ENCODE measurements at places on chromosomes 16 and 17.
A peak's percentile ranks its signal among the peaks of the same experiment; 100 is the strongest.

GRCh38 chr16:57807968-57808528, 5.8 kb upstream of the KIFC3 start:
- peak; percentile 61 for DNase-seq

DNA sequence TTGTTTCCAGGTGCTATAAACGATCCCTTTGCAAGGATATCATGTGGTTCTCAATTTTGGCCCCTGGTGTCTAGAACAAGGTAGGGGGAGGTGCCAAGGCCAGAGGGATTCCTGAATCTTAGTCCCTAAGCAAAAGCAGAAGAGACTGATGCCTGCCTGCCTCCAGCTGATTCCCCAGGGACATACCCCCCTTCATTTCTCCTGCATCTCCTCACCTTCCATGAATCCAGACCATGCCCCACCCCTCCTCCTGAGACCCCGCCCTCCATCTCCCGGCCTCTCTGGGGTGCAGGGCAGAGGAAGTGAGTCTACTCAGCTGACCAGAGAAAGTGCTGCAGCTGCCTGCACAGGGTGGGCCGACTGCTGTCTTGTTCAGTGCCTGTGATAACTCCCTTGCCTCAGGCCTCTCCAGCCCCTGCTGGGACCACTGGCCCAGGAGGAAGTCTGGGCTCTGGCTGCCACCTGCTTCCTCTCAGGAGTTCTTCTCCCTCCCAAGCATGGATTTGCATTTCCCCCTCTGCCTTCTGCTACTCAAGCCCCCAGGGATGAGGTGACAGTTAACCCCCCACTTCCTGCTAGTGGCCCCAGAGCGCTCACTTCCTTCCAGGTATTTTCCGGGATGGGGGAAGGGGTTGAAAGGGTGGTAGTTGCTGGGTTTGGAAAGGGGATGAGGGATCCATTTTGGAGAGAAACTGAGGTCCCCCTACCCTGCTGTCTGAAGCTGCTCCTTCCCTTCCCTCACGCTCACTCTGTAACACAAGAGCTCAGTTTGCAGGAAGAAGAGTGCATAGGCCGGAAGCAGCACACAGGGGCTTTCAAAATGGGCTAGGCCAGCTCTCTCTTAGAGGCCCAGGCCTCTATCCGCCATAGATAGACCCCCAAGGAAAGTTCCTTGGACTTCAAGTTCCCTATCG, 10.5 kb upstream of the TSPOAP1 start:
- peak; percentile 75 for DNase-seq

GRCh38 chr17:59362811-59363205, 31.4 kb downstream of the YPEL2 start:
- DNase-seq, result no peak

GRCh38 chr17:29936724-29937123, 4.7 kb upstream of the EFCAB5 start:
- no peak for DNase-seq

- no peak for DNase-seq
Measured at GRCh38 chr17:81438688-81439087, 43.4 kb downstream of the BAHCC1 start.

DNA sequence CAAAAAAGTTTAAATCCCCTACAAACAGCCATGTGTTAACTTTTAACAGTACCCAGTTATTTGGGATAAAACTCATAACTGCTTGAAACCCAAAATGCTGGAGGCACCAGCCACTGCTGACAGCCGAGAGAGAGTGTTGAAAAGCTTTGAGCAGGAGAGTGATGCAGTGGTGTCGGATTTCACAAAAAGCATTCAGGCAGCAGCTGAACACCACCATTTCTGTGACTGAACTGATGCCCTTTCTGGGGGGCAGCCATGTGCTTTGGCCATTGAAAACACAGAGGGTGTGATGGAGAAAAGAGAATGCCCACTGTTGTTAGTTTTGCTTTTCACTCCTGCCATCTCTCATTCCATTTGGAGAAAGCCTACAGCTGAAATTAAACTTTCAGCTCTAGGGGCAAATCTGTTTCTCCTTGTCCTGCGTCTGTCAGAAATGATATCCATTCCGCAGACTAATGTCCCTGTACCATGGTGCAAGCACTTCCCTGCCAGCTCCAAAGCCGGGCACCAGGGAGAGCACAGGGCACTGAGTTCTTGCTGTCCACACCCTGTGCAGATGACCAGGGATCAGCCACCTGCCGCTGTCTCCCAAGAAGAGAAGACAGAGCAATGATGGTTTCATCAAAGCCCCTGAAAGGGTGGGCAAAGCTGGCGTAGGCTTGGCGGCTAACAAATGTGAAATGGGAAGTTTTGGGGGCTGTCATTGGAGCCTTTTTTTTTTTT, 16.6 kb upstream of the MLYCD start:
- DNase-seq, result no peak

GRCh38 chr17:6361733-6362132, 73.2 kb downstream of the AIPL1 start:
- DNase-seq, result no peak

- DNase-seq, result no peak
Measured at GRCh38 chr16:2507665-2508064, 6.1 kb upstream of the ATP6V0C start.

GRCh38 chr16:51155199-51155607, 4.1 kb upstream of the SALL1 start:
- DNase-seq, result no peak

DNA sequence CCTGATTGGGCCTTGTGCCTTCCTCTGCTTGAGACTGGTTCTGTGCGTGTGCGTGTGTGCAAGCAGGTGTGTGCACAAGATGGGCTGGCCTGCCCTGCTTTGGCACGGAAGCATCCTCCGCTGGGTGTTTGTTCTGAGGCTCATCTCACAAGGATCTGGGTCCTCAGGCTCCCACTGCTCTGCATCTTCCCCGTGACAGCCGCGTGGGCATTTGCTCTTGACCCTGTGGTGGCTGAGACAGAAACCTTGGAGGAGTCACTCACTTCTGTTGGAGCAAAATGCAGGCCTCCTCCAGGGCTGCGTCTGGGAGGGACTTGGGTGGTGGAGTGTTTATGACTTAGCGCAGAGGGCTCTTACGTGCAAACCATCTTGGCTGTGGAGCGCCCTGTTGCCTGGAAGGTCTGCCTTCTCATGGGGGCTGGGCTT, 119.2 kb downstream of the RPTOR start:
- peak; percentile 33 for DNase-seq

GRCh38 chr17:45751466-45751865, 32.7 kb upstream of the CRHR1 start:
- DNase-seq, result no peak

- no peak for DNase-seq
Measured at GRCh38 chr16:58034774-58035173, 9.2 kb downstream of the MMP15 start.

DNA sequence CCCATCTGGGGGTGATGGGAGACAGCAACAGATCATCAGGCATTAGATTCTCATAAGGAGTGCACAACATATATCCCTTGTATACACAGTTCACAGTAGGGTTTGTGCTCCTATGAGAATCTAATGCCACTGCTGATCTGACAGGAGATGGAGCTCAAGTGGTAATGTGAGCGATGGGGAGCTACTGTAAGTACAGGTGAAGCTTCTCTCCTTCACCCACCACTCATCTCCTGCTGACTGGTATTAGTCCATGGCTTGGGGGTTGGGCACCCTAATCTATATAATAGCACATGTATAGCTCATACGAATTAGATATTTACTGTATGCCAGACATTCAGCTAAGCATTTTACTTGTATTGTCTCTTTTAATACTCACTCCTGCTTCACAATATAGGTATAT, 101.7 kb downstream of the MAP2K6 start:
- DNase-seq, result no peak

GRCh38 chr16:3854750-3855541, 25.6 kb downstream of the CREBBP start:
- no peak for DNase-seq

DNA sequence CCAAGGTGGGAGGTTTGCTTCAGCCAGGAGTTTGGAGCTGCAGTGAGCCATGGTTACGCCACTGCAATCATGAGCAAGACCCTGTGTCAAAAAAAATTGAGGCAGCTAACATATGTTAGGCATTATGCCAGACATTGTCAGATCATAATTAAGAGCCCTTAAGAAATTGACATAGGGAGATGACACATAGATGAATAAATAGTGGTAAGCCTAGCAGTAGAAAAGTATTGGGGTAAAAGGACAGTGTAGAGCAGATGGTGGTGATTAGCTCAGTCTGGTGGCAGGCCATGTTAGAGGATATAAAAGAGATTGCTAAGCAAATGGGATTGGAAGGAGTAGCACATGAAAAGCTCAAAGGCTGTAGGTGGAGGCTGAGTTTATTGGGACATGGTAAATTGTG, 22.6 kb downstream of the SRCAP start:
- DNase-seq, result no peak

- no peak for DNase-seq
Measured at GRCh38 chr17:1574697-1575471, 12.3 kb upstream of the PITPNA start.

- no peak for DNase-seq
Measured at GRCh38 chr16:50360779-50361178, 8.0 kb downstream of the BRD7 start.

DNA sequence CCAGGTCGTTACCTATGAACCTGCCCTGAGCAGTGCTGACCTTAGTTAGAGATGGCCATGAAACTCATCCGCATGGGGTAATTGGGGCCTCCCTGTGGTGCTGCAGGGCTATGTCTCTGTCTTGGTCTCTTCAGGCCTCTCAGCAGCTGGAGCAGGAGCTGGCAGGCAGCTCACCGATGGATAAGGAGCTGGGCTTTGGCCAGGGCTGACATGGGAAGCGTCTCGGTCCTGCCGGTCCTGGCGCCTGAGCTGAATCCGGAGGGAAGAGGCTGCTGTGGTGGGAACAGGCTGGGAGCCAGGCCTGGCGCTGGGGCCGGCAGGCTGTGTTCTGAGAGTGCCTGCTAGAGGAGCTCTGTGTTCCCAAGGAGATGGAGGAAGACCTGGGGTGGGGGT, 10.1 kb downstream of the IL32 start:
- DNase-seq, result no peak
